ENCODE measurements at places on chromosomes 6 and 20.

GRCh38 chr20:64114356-64114971 lies 7.1 kb upstream of the NPBWR2 start:
- no peak for DNase-seq

DNA sequence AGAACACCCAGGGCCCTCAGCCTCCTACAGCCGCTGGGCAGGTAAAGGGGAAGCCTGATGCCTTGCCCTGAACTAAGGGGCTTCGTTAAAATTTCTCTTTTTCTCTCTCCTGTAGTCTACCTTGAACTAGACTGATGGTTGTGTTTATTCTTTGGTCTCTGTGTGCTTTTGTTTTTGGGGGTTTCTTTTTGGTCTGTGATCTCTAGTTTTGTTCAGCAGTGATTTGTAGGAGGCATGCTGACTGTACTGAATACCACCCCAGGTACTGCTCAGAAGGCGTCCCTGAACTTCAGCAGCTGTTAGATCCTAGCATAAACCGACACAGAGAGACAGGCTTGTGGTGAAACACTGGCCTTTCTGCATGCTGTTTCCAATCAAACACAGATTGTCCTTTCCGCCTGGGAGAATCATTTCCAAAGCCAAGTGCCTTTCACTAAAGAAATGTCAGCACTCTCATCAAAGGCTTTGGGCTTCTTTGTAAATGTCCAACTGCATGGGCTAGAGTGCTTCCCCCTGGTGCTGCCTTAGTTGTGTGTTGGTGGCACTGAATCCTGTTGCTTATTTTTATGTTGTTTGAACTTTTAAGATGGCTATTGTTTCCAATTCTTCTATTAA lies 364.7 kb upstream of the SASH1 start:
- DNase-seq: no peak

GRCh38 chr20:49854190-49854875 lies 41.7 kb downstream of the SLC9A8 start:
- no peak for DNase-seq

DNA sequence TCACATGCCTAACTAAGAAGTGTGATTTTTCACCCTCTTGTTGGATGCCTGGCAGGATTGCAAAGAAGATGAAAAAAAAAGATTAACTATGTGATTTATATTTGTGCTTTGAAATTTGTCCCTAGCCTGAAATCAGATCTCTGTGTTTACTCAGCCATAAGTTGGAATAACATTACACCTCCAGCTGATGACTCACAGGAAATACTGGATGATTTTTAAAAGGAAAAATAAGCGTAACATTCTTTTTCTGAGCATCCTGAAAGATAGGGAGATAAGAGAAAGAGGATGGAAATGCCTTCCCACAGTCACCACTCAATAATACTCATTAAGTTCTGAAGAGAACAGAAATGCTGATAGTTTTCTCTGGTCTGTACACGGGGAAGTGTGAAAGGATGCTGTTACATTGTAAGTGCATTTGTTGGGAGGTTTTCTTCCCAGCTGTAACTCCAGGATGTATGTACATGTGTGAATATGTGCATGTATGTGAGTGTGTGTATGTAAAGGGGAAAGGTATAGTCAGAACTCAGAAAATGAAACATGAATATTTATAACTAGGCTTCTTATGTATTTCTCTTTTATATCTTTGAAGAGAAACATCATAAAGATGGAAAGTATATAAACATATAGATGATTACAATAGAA lies 37.4 kb upstream of the RIPPLY2 start:
- DNase-seq: no peak

DNA sequence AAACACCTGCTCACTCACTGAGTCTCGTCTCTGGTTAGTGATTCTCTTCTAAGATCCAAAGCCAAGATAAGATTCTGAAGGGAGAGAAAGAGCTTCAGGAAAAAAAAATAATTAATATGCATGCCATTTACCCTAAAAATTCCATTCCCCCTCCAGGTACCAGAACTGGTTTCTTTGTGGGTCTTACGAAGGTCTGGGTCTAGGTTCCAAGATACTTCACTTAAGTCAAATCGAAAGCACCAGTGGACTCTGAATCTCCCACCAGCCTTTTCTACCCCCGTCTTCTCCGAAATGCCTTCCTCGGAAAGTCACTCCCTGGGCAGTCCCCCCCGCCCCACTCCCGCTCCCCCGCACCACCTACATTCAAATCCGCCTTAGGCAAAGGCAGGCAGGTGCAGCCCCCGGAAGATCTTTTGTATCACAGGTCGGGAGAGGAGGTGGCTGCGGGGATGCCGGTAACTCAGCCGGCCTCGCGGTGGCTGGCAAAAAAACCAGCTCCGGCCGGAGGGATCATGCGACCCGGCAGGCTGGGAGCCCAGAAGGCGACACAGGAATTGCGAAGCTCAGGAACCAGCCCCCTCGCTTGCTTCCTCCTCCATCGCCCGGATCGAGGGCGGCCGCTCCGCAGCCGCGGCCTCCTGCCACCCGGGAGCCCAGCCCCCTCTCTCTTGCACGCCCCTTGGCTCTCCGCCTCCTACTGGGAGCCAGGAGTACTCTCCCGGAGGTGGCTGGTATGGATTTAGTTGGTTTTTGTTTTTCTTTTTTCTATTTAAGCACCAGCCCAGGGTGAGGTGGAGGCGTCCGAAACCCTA lies at the start of gene BCL2L1:
Gene BCL2L1 (minus strand): TSS at position 612 of the 812 bp plus-strand sequence. CDS start 650 bp downstream, outside the sequence.
- DNase-seq: peak; percentile 88

DNA sequence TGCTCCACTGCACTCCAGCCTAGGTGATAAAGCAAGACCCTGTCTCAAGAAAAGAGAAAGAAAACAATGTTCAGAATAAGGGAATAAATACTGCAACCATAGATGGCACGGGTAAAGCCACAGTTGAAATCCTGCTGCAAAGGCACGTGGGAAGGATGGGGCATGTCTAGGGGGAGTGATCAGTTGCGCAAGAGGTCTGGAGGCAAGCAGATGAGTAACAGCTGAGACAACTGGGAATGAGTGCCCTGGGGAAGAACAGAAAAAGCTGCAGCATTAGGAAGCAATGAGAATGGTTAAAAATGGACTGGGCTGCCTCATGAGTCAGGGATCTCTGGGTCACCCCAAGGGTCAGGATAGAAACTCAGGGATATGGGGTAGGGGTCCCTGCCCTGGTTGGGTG lies 96.3 kb downstream of the GMPR start:
- DNase-seq: peak; percentile 94

DNA sequence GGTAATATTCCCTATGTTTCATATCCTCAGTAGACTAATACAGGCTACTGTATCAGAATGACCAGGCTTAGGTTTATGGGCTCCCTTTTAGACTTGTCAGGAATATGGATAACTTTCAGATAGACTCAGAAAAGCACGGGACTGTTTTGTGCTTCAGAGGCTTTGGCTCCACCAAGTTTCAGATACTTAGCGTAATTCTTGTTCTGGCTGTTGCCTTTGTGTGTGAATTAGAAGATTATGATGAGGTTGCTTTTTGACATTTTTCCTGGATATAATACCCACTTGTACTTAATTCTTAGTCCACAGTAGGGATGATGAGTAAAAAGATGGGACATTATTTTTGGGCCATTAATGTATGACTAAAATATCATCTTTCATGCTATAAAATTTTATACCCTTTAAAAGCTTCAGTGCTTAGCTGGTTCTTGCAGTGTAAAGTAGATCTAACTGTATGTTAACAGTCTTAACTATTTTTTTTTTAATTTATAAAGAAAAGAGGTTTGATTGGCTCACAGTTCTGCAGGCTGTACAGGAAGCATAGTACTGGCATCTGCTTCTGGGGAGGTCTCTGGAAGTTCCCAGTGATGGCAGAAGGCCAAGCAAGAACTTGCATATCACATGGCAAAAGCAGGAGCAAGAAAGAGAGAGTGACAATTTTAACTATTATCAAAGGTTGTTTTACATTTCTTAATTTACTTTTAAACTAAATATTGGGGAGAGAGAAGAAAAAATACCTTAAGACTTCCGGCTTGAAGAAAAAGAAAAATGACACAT lies 120.7 kb downstream of the ZFAND3 start:
- DNase-seq: peak; percentile 68

DNA sequence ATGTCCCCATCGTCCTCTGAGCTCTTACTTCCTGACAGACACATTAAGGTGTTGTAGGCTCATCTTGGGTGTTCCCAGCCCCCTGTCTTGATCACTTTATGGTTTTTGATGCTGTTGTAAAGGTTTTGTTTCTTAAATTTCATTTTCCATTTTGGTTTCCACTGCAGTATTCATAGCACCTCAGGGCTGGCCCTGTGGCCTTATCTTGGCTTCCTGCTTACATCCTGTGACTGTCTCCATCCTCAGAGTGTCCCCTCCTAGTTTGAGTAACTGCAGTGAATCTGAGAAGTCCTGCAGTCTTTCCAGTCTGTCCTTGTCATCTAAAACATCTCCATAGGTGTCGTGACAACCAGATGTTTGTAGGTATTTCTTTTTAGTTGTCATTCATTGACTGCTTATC lies 50.9 kb downstream of the JARID2 start:
- DNase-seq: no peak

- peak; percentile 27 for DNase-seq
Observed at GRCh38 chr6:53888931-53889330, 94.1 kb downstream of the LRRC1 start.

GRCh38 chr6:155872961-155873360 lies 417.3 kb upstream of the NOX3 start:
- no peak for DNase-seq

DNA sequence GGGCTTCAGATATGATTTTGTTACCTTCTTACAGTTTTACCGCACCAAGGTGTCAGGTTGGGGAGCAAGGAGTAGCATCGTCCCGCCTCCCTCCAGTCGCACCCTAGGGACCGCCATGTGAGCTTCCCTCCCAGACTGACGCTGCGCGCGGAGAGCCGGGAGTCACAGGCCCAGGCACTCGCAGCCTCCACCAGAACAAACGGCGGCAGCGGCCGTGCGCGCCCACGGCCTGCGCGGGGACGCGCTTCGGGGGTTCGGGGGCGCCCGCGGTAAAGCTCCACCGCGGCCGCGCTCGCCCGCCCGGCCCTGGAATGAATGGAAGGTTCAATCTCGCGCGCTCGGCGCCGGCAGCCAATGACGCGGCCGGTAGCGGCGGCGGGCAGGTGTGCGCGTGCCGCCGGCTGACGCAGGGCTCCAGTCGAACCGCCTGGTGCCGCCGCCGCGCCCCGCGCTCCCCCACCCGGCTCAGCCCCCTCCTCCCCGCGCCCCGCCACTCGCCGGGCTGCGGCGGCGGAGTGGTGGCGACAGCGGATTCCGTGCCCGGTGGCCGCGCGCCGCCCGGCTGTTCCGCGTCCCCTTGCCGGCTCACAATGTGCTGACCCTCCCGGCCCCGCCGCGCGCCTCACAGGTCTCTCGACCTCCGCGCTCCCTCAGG lies 16.5 kb upstream of the LIN28B start:
- no peak for DNase-seq

- DNase-seq: no peak
Observed at GRCh38 chr6:169579407-169580111, 122.3 kb downstream of the WDR27 start.

DNA sequence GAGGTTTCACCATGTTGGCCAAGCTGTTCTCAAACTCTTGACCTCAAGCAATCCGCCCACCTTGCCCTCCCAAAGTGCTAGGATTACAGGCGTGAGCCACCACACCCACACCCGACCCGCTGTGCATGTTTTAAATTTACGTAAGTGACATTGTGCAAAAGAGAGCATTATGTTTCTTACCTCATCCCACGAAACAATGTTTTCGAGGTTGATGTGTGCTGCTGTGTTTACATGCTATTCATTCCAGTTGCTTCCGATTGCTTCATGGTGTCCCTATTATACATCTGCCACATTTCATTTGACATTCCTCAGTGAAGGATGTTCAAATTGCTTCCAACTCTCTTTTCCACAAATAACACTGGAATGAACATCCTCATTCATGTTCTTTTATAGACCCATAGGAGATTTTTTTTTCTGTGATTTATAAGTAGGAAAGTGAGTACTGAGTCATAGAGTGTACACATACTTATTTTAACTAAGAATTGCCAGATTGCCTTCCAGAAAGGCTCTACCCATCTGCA lies 403.9 kb upstream of the JARID2 start:
- peak; percentile 97 for DNase-seq

- no peak for DNase-seq
Observed at GRCh38 chr6:106003268-106003987, 82.7 kb upstream of the PRDM1 start.

GRCh38 chr6:32974016-32974333 lies 5.6 kb downstream of the BRD2 start:
- peak; percentile 52 for DNase-seq

GRCh38 chr6:82030761-82031503 lies 216.6 kb downstream of the IBTK start:
- DNase-seq: peak; percentile 89

- DNase-seq: no peak
Observed at GRCh38 chr6:136726837-136727557, 65.3 kb downstream of the MAP3K5 start.

DNA sequence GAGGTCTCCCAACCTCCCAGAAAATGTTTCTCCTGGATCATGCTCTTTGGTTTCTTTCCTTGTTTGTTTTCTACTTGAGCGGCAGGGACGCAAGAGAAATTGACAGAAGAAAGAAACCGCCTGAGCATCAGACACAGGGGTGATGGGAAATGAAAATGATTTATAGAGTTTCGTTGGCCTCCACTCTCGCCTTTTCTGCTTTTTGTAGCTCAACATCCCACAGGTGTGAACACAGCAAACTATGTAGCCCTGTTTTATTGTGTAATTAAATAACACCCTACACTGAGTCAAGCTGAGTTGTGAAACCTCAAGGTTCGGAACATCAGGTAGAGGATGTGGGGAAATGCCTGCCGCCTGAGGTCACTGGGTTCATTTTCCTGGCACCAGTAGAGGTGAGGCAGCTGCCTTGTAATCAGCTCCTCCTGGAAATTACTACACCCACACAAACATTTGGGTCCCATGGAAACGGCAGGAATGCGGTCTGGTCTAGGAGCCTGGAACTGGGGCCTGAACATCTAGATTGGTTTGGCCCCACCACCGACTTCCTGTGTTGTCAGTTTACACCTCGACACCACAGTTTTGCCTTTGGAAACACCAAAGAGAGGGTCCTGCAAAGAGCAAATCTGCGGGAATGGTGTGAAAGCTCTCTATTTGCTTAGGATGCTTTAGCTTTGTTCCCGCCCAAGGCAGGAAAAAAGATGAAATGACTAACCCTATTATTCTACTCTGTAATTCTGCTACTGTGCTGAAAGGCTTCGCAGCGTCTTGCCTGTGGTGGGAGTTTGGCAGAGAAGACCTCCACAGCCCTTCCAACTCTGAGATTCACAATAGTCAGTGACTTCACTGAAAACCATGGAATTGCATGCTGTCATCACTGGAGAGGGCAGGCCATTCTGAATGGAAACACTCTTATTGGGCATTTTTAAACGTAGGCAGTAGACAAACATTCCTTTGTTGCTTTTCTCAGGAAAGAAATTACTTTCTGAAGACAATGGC lies 53.0 kb downstream of the ADAT2 start:
- peak; percentile 27 for DNase-seq

- DNase-seq: peak; percentile 45
Observed at GRCh38 chr6:116971959-116972358, 94.9 kb downstream of the RFX6 start.

- DNase-seq: peak; percentile 83
Observed at GRCh38 chr20:34522969-34523871, 7.0 kb downstream of the DYNLRB1 start.

DNA sequence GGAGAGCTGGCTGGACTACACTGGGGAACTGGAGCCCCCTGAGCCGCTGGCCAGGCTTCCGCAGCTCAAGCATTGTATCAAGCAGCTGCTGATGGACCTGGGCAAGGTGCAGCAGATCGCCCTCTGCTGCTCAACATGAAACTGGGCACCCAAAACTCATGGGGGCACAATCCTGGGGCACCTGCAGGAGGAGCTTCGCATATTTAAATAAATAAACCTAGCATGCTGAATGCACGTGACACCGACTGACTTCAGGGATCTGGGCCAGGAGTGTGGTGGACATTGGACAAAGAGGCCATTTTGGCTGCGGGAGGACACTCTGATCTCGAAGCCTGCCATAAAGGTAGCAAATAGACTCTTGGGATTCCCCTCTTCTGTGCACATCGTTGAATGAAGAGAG lies 6.8 kb downstream of the SCAND1 start:
- peak; percentile 15 for DNase-seq
